ENCODE measurements at places on chromosomes 11 and 22. TPM values are rescaled to one million over a fixed set of nuclear protein-coding genes. Genes with fewer than 3 reads are reported as not detected.

GRCh38 chr11:125494561-125494960 is 1.5 kb downstream of the FEZ1 start:
- no peaks in the 10 kb centered on the region for H3K27me3 ChIP-seq
- no peak overlapping the region for H3K27ac ChIP-seq
- H3K4me1 ChIP-seq, result no peaks in the 10 kb centered on the region
- H3K4me3 ChIP-seq, result peak overlapping the region; percentile 59
- no peaks in the 10 kb centered on the region for H3K36me3 ChIP-seq

DNA sequence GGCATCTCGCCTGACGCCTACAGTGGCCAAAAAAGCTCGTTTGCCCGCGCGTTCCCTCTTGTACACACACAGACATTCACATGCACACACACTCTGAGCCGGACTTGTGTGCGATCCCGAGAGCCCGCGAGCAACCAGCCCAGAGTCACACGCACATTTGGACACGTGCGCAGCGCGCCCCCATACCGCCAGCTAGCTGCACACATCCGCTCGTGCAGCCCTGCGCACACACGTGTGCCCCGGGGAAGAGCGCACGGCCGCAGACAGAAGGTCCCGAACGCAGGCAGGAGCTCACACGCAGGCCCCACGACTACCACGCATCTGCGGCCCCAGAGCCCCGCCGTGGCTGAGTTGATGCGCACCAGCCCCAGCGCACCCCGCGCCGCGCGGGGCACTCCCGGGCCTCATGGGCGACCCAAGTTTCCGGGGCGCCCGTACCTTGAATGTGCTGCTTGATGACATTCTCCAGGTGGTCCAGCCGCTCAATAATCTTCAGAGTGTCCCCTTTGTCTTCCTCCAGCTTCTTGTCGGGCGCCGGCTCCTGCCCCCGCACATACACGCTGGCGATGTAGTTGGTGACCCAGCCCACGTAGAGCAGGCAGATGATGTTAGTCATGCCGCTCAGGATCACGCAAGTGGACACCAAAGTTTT is 758 bp downstream of the GALNT18 start:
- DNase-seq, result no peak
- H3K4me3 ChIP-seq, result peak overlapping the region; percentile 40
- H3K27me3 ChIP-seq, result no peaks in the 10 kb centered on the region
- H3K4me1 ChIP-seq, result no peaks in the 10 kb centered on the region

GRCh38 chr11:33773404-33773986 is 825 bp downstream of the FBXO3 start:
- H3K27me3 ChIP-seq, result no peaks in the 10 kb centered on the region
- DNase-seq, result no peak
- H3K4me3 ChIP-seq, result peak overlapping the region; percentile 83
- H3K4me1 ChIP-seq, result peaks cover 11% of the 10 kb centered on the region
- H3K36me3 ChIP-seq, result no peaks in the 10 kb centered on the region

- no peak for DNase-seq
- peaks cover 7% of the 10 kb centered on the region for H3K4me1 ChIP-seq
- H3K27me3 ChIP-seq, result no peaks in the 10 kb centered on the region
- H3K27ac ChIP-seq, result no peak overlapping the region
Measured at GRCh38 chr11:110295086-110295485, 1.3 kb downstream of the RDX start.

DNA sequence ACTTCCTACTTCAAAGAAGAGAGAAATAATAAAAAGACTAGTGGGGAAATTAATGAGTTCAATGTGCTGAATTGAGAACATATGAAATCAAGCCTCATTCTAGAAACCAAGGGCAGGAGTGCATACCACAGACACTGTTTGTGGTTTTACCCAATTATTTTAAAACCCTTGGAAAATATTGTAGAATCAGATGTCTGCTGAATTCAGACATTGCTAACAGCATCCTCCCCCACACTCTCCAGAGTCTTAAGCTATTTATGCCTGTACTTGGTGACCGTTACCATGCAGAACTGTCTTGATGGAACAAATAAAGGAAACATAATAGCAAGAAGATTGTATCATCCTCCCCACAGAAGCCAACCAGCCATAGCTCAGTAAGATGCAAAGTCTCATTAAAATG is 850.1 kb downstream of the NTM start:
- no peaks in the 10 kb centered on the region for H3K36me3 ChIP-seq
- H3K4me1 ChIP-seq, result no peaks in the 10 kb centered on the region
- no peaks in the 10 kb centered on the region for H3K27me3 ChIP-seq
- DNase-seq, result no peak
- no peak overlapping the region for H3K4me3 ChIP-seq

ASCL2 gene
- 7.5 TPM for total RNA-seq

Measured in Peyer's patch (tissue), 4 donors.